ENCODE measurements at places on chromosomes 2 and 18.

- no peak for DNase-seq
These were observed 38.5 kb upstream of the SNED1 start for GRCh38 chr2:240959941-240960308.

DNA sequence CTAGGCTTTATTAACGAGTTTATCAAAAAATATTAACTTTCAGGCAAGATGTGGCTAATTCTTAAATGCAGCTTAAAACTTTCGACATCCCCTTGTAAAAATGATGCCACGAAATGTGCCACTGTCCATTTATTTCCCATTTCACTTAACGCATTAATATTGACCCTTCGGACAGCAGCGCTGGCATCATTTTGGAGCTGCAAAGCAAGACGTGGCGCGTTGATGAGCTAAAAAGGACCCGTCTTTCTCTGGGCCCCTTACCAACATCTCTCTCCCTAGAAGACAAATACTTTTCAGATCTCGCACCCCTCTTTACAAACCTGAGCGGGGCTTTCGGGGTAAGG, 367.9 kb downstream of the MTX2 start:
- no peak for DNase-seq

- DNase-seq = no peak
These were observed 31.4 kb downstream of the LGALSL start for GRCh38 chr2:64485331-64485730.

- DNase-seq = peak; percentile 7
These were observed 80.6 kb upstream of the DOCK10 start for GRCh38 chr2:225122583-225123486.

- no peak for DNase-seq
These were observed 16.9 kb upstream of the FAHD2A start for GRCh38 chr2:95385570-95385984.

DNA sequence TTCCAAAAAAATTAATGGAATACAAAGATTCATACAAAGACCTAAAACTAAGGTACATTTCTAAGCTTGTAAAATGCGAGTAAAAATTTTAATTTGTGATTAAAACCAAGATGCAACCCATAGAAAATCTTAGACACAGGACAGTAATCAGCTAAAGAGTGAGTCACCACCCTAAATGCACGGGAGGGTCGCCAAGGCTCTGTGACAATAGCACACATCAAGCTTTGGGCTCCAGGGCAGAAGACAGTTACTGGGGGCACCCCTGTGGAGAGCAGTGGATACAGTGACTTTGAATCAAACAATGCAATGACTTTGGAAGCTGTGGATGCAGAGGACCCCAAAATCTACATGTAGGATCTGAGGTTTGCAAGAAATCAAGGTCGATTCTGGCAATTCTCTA, 7.5 kb downstream of the FLACC1 start:
- no peak for DNase-seq

DNA sequence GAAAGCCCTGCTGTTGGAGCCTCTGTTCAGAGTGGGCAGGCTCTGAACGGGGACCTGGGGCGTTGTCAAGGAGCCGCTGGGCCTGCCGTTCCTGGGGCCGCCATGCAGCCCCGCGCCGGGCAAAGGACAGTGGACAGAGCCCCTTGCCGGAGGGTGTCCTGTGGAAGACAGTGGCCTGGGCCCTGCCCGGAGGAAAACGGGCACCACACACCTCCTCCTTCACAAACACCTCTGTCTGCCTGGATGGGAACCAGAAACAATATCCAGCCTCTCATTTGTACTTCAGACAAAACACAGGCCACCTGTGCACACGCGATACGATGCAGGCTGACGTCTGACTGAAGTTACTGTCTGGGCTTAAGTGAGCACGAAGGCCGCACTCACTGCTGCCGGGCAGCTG, 233.7 kb downstream of the TWIST2 start:
- no peak for DNase-seq

DNA sequence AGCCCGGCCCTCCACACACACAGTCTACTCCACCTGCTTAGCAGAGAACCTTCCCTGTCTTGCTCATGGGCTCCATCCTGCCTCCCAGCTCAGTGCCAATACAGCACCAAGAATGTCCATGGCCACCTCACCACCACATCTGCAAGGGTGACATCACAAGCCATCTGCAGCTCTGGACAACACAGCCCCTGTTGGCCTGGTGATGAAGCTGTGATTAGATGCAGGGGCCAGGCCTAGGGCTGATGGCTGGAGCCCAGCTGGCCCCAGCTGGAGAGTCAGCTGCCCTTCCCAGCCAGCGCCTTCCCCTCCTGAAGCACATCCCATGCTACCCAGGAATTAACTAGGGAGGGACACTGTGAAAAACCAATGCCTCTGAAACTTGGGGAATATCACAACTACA, 91.1 kb downstream of the TTC32 start:
- DNase-seq = no peak

GRCh38 chr2:238525990-238526389, 99.3 kb downstream of the ASB1 start:
- no peak for DNase-seq

- DNase-seq = peak; percentile 74
These were observed 14.3 kb downstream of the SIX3 start for GRCh38 chr2:44955593-44956392.

DNA sequence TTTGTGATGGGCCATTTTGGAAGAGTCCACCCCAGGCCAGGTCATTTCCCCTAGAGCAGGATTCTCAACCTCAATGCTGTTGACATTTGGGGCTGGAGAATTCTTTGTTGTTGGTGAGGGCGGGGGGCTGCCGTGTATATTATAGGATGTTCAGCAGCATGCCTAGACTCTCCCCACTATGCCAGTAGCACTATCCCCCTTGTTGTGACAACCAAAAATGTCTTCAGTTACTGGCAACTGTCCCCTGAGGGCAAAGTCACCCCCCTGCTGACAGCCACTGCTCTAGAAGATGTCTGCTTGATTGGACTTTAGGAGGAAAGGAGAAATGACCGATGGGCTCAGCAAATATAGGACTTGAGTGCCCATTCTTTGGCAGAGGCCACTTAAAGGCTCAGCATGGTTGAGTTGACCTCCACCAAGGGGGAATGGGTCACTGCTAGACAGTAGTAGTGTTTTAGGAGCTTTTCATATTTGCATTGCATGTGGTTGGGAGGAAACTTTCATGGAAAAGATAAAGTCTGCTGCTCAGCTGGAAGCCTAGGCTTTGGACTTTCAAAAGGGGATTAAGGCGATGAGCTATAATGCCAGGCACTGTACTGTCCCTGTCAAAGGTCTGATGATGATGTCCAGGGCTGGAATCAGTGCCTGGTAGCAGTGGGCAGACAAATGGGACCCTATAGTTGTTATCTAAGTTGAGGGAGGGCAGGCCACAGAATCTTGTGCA, 61.1 kb upstream of the MCFD2 start:
- no peak for DNase-seq

GRCh38 chr18:11740461-11740860, 51.4 kb downstream of the GNAL start:
- no peak for DNase-seq

- DNase-seq = peak; percentile 79
These were observed 8.4 kb downstream of the TGIF1 start for GRCh38 chr18:3458378-3458777.

DNA sequence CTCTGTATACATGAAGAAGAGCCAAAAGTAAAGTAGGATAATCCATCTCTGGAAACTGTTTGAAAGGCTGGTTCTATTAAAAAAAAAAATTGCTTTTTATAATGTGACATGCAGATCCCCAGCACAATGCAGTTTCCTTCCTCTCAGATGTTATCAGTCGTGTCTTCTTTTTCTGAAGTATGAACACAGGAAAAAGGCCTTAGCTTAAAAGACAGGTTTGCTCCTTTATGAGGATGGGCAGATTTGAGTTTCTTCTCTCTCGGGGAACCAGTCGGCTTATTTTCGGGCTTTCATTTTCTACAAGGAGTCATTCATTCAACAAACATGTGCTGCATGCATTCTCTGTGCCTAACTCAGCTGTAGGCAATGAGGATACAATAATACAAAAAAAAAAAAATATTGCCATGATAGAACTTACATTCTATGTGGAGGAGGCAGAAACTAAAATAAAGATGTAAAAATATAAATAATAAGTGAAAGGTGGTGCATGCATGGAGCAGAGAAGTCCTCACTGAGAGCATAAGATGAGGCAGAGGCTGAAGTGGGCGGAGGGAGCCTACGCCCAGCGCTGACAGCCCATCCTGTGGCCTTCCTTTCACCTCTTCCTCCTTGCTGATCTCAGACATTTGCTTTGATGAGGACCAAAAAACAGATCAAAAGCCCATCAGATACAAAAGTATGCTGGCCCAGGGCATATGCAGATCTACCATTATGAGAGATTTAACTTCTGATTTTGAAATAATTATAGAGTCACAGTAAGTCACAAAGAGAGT, at the start of gene CD226:
TSS of gene CD226 (minus strand) at position 513 of the 773 bp plus-strand sequence. CDS start at position 46, 467 bp downstream.
- no peak for DNase-seq

- DNase-seq = no peak
These were observed 3.8 kb upstream of the GCC2 start for GRCh38 chr2:108444941-108445840.

GRCh38 chr2:209029249-209029648, 394.6 kb upstream of the MAP2 start:
- no peak for DNase-seq

GRCh38 chr2:11097038-11097720, 58.1 kb upstream of the SLC66A3 start:
- DNase-seq = no peak

- DNase-seq = no peak
These were observed 31.7 kb downstream of the PCARE start for GRCh38 chr2:29042561-29043075.

GRCh38 chr18:31399306-31400032, 22.9 kb downstream of the DSG4 start:
- no peak for DNase-seq

DNA sequence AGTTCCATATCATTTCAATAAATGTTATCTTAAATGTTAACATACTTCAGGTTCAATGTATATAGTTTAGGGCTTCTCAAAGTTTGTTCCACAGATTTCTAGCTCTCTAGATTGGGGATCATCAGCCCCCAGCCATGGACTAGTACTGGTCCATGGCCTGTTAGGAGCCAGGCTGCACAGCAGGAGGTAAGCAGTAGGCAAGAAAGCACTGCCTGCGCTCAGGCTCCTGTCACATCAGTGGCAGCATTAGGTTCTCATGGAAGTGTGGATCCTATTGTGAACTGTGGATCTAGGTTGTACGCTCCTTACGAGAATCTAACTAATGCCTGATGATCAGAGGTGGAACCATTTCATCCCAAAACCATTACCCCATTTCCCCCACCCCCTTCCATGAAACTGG, 531.1 kb downstream of the PARD3B start:
- no peak for DNase-seq

GRCh38 chr2:7609556-7609955, 692.3 kb downstream of the RNF144A start:
- no peak for DNase-seq

DNA sequence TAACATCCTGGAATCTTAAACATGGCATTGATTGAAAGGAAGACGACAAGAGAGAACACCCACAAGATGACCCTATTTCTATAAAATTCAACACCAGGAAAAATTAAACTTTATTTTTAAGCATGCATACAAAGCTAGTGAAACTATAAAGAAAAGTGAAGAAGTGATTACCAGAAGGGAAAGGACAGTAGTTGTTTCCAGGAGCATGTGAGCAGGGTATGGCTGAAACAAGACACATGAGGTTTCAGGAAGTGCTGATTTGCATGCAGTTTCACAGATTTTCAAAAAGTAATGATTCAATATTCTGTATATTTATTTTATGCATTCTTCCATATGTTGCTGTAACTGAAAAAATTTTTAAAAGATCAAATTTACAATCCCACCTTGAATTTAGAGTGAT, 24.6 kb upstream of the DAW1 start:
- DNase-seq = no peak

GRCh38 chr2:24881623-24882022, 38.4 kb downstream of the ADCY3 start:
- no peak for DNase-seq

DNA sequence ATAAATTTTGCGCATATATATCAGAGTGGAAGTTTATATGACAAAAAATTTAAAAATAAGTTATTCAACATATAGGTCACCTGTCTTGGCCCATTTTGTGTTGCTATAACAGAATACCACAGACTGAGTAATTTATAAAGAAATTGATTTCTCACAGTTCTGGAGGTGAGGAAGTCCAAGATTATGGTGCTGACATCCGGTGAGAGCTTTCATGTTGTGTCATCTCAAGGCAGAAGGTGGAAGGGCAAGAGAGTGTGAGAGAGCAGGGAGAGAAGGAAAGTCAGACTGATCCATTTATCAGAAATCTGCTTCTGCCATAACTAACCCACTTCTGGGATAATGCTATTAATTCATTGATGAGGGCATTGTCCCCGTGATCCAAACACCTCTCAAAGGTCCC, 9.0 kb upstream of the FEZ2 start:
- no peak for DNase-seq

DNA sequence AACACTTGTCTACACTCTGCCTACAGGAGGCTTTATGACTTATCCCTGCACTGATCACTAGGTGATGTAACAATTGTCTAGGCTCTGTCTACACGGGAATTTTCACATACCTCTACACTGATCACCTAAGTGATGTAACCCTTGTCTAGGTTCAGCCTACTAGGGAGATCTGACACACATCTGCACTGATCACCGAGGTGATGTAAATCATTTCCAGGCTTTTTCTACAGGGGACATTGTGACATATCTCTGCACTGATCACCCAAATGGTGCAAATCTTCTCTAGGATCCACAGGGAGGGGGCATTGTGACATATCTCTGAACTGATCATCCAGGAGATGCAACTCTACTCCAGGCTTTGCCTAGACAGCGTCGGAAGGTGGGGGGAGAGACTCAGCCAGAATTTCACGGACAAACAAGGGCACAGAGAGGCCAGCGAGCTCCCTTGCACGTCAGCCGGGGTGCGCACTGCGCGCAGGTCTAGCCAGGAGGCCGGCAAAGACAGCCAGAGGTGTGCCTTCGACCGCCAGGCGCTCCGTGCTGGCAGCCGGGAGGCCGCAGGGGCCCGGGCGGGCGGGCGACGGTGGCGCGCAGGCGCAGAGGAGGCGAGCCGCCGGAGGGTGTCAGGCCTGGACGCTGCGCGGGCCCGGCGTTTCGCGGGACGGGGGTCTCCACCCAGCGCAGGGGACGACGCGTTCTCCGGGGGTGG, 46.9 kb upstream of the USP14 start:
- peak; percentile 52 for DNase-seq

DNA sequence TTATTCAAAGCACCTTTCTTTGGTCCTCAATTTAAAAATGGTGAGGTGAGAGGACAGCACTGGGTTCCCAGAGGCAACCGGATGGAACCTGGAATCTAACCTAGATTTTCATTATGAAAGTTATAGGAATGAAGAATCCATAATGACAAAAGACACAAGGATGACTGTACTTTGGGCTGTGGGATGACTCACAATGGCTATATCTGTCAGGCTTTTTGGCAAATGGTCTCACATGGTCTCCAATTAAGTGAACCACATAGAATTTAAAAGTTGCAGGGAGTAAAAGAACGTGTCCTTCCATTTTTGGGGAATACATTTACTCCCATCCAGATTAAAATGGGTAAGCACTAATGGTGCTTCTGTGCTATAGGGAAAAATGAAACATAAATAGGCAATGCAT, 31.8 kb upstream of the LYPD1 start:
- DNase-seq = no peak

- DNase-seq = no peak
These were observed 139.3 kb upstream of the DOK6 start for GRCh38 chr18:69261406-69261805.

Data from CD4-positive, alpha-beta T cell (primary cell).